ENCODE measurements at places on chromosomes 3 and 15.

GRCh38 chr15:31360158-31360561 lies 33.5 kb downstream of the KLF13 start:
- no peak for DNase-seq

DNA sequence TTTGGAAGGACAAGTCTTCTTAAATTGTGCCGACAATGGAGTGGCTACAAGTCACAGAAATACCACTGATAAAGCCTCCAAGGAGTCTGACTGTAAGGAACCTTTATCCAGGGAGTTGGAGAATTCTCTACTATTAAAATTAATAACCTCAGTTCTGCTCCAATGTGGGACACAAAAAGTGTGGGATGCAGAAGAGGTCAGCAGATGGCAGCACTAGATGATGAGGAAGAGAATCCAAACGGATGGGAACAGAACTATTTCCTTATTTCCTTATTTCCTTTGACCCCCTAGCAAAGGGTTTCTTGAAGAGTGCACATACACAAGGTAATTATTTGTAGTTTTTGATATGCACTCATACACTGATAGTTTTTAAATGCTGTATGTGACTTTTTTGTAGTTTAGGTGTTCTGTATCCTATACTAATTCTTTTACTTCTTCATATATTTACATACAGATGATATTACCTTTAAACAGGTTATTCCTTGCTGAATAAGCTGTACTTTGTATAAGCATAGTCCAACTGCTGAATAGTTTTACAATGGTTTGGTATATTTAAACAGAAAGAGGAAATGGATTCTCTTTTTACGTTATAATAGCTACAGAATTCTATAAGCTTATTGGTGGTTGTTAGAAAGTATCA lies 25.6 kb upstream of the NLGN1 start:
- DNase-seq = peak; percentile 33

DNA sequence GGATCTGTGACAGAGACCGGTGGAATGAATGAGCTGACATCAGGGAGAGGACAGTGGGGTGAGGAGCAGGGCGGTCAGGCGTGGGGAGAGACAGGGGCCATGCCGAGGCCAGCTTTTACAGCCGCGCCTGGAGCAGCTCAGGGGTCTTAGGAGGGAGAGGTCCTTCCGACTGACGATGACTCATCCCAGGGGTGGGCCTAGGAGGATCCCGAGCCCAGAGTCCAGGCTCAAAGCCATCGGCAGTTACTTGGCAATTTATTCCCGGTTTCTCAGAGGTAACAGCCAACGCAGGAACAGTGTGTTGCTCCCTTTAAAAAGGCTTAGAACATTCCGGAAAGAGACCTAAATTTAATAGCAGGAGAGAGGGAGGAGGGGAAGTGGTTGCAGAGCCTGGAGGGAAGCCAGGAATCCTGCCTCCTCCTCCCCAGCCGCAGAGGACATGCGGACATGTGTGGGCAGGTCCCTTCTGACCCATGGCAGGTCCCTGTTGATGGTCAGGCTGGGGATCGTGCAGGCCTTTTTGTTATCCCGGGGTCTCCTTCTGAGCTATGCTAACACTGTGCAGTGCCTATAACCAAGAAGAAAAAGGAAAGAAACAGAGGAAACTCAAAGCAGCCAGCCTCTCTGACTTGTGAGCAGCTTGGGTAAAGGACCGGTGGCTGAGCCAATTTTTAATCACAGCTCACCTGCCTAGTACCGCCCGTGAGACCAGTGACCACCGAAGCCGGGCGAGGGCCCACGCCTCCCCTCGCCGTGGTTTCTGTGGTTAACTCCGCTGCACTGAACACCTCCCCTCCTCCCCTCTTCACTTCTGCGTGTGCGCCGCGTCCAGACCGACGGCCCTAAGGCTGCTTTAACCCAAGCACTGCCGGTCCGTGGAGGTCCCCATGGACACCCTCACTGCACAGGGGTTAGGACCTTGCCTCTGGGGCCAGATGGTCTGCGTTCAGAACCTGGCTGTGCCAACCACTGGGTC lies 392.4 kb upstream of the PROK2 start:
- no peak for DNase-seq

GRCh38 chr15:75544359-75544758 lies 34.8 kb downstream of the PTPN9 start:
- no peak for DNase-seq

- DNase-seq = no peak
Observed at GRCh38 chr3:98574132-98574531, 19.3 kb downstream of the CPOX start.

GRCh38 chr15:90711418-90711824 lies 5.7 kb upstream of the BLM start:
- DNase-seq = no peak

DNA sequence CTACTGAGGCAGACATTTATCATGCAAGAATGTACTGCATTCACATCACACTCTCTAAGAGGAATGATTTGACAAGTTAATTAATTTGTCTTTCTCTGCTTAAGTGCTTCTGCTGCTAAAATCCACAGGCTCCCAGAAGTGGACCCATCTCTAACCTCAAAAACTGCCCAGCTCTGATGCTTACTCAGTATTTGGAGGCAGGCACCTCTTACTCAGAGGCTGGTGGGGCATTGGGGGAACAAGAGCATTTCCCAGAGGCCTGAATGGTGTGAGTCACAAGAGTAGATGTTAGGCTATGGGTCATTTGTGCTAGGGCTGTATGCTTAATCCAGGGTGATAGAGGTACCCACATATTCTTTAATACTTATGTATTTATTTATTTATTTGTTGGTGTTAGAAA lies 34.4 kb upstream of the HCN4 start:
- DNase-seq = no peak

- no peak for DNase-seq
Observed at GRCh38 chr15:95018888-95019545, 787.7 kb downstream of the MCTP2 start.

DNA sequence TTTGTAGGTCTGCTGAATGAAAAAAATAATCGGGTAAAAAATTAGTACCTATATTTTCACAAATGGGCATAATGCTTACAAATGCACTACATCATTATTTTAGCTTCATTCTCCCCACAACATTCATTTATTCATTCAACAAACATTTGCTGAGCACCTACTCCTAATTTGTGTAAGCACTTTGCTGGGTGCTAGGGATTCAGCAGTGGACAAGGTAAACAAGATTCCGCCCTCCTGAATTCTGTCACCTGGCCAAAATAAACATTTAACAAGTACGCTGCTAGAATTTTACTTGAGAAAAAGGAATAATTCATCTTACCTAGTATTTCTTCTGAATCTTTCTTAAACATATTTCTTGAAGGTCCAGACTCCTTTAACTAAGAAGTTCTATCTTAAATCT lies 72.1 kb downstream of the TIGIT start:
- no peak for DNase-seq

- DNase-seq = no peak
Observed at GRCh38 chr3:97010881-97011657, 196.7 kb downstream of the EPHA6 start.

DNA sequence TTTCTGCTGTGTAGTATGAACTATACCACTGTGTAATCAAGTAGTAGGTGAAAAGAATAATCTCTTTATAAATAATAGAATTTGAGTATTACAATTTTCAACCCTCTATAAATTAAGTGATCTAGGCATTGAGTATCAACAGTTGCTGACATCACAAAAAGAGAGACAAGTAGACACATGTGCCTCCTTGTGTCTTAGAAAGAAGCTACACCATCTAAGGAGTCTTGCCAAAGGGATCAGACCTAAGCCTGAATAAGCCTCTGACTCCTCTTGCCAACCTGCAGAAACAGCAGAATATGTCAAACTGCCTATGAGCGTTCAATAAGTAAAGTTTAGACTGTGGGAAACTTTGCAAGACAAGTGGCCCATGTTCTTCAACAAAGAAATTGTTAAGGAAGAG lies 5.8 kb upstream of the MTMR10 start:
- no peak for DNase-seq

DNA sequence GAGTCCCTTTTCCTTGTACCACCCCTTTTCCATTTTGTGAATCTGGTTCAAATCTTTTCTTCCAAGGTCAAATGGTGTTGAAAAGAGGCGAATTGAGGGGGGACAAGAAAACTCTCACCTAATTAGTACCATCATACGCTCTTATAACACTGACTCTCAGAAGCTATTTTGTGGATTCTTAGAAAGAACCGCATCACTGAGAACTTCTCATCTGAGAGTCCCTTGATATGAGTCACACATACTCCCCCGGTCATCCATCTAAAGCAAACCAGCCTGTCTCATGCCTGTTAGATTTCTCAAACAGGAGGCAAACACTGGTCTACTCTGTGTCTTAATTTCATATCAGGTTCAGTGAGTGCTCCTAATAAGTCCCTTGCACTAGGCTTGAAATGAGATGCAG lies 76.5 kb upstream of the SPRED1 start:
- DNase-seq = no peak
